ENCODE measurements at places on chromosomes 11 and 22.

DNA sequence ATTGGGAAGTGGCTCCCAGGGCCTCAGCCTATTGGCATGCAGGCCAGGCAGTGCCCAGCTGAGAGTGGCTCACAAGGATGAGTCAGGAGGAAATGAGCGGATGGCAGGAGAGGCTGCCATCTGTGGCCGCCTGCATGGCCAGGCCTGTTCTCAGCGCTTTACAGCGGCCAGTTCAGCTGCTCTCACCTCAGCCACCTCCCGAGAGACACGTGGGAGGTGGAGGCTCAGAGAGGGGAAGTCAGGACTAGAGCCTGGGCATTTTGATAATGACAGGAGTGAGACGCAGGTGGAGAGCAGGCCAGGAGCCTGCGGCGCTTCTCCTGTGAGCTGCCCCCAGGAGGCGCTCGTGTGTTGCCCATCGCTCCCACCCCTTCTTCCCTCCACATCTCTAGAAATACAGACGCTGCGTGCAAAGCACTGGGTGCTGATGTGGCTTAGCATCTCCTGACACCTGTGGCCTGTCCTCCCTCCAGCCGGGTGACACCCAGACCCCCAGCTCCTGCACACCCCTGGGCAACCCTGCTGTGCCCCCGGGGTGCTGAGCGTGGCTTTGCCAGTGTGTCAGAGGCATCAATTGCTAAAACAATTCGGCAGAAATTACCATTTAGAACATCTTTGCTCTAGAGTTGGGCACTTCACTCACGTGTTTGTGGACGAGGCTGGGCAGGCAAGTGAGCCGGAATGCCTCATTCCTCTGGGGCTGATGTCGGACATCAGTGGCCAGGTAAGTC is 21.4 kb upstream of the PANX2 start:
- peak; percentile 76 for DNase-seq

DNA sequence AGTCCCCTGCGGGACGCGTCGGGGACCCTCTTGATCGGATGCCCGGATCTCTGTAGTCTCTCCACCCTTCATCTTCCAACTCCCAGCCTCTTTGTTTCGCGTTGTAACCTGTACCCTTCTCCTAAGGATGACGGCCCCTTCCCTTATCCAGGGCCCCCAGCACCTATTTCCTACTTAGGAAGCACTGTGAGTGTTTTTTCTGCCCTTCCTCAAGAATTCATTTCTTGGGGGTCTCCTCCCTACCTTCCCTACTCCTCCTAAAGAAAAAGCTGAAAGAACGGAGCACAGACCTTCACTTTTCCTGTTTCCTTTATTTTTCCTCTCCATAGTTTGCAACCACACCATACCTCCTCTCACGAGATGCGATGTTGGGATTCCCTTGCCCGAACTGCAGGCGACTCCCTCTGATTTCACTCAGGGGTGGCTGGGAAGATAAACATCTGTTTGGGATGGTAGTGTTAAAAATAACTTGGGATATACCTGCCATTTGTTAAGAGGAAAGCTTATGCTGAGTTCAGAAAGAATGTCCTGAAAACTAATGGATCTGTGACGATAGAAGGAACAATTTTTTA is 593 bp downstream of the FAM118B start:
- DNase-seq, result no peak

- DNase-seq, result no peak
These were observed 7.1 kb downstream of the LRRC32 start for GRCh38 chr11:76663486-76663810.

- peak; percentile 35 for DNase-seq
These were observed 116.2 kb downstream of the KIAA1671 start for GRCh38 chr22:25068707-25069106.

- DNase-seq, result no peak
These were observed at the start of gene LGALS12 for GRCh38 chr11:63505857-63506528. Gene LGALS12, plus strand, starts transcription at chr11:63506084. Its CDS starts 375 bp downstream, at chr11:63506459.

DNA sequence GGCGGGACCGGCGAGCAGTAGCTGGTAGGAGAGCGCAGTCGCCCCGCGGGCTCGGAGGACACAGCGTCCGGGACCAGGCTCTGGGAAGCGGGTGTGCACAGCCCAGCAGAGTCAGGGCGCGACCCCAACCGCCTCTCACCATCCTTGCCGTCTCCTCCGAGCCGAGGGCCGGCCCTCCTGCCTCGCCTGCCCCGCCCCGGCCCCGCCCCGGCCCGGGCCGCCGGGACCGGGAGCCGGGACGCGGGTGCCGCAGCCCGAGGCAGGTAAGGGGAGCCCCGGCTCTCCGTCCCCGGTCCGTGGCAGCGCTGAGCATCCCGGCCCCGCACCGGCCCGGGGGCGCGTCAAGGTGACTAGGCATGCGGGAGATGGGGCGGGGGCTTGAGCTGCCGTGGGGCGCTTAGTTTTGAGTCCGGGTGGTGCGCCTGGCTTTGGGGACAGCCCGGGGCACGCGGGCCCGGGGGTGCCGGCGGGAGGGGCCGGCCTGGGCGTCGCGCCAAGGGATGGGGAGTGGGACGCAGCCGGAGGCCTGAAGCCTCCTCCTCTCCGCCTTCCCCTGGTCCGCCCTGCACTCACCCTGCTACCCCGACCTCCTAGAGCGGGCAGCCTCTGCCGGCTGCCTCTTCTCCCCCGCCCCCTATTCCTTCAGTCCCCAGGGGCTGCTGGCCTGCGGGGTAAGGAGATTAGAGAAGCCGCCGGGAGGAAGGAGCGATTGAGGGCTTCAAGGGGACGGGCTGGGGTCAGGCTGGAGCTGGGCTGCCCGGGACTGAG is at the start of gene ABCG4:
ABCG4 (plus strand) TSS at position 35 of the 768 bp plus-strand sequence. CDS start 914 bp downstream, outside the sequence.
- DNase-seq, result peak; percentile 26

DNA sequence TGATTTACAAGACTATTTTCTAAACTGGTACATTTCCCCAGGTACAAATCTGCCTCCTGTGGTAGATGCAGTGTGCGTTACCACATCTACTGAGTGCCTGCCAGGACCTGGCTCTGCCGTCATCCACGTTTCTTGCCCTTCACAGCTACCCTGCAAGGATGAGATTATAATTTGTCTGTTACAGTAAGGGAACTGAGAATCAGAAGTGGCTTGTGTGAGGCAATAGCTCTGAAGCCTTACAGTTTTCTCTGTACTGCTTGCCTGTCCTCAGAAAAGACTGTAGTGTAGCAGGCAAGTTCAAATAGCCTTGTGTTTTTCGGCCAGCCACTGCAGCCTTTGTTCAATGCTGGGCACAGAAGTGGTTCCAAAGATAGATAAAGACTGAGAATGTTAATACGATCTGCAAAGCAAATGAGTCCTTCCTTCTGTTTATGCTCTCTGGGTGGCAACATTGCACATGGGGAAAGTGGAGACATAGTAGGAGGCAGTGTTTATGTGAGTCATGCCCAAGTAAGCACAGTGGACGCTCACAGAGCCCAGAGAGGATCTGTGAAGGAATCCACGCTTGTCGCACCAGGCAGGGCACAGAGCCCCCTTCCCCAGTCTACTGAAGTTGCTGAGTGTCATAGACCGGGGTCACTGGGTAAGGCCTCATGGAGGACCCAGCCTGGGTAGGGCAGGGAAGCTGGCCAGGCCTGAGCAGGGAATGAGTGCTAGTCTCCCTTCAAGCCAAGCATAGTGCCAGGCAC is 49.1 kb downstream of the MICAL2 start:
- DNase-seq, result no peak
